T follicular helper cell (primary cell): ENCODE measurements at places on chromosomes 5 and 9.

DNA sequence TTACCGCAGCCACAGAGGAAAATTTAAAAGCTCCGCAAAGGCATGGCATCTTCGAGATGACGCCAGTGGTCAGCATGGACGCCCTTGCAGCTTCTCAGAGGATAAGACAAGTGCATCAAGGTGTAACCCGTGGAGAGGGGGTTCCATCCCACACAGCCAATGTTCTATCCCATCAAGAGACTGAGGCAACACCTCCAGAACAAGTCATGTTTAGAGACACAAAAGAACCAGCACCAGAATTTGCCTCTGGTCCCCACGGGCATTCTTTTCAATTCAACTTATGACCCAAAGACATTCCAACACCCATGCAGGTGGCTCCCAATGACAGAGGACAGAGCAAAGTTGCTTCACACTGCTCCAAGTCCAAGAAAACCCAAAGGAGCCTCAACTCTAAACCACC, 20.7 kb downstream of the ROR2 start:
- no peak for DNase-seq

GRCh38 chr5:153827397-153827796, 211.3 kb downstream of the FAM114A2 start:
- no peak for DNase-seq

DNA sequence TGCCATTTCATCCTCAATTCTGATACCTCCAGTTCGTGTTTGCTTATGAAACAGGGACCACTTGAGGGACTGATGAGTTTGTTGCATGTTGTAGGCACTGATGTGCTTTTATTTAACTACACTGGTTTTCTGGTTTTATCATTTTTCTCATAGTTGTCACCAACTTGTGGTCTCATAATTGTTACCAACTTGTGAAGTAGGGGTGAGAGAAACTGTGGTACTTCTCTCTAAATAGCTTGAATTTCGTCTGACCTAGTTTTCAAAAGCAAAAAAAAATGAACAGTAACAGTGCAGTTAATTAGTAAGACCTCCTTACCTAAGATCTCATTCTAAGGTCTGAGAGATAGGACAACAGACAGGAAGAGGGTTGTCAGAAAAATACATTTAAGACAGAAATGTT, 78.0 kb downstream of the ANXA2R start:
- no peak for DNase-seq

DNA sequence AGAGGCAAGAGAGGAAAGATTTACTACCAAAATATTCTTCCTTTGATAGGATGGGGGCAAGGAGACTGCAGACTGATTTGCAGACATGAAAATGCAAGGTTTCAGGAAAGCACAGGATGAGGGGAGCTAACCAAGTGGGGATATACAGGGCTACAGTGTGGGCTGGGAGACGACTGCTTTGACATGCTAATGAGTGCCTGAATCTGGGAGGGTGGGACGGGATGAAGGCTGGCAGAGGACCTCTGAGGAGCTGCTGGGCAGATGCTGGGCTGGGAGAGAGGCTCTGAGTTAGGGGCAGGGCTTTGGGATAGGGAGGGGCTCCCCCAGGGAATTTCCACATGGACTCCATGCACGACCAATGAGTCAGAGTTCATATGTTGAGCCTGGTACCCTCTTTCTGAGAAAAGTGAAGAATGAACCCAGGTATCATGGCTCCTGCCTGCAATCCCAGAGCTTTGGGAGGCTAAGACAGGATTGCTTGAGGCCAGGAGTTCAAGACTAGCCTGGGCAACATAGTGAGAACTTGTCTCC, 4.9 kb upstream of the CPLX2 start:
- no peak for DNase-seq

DNA sequence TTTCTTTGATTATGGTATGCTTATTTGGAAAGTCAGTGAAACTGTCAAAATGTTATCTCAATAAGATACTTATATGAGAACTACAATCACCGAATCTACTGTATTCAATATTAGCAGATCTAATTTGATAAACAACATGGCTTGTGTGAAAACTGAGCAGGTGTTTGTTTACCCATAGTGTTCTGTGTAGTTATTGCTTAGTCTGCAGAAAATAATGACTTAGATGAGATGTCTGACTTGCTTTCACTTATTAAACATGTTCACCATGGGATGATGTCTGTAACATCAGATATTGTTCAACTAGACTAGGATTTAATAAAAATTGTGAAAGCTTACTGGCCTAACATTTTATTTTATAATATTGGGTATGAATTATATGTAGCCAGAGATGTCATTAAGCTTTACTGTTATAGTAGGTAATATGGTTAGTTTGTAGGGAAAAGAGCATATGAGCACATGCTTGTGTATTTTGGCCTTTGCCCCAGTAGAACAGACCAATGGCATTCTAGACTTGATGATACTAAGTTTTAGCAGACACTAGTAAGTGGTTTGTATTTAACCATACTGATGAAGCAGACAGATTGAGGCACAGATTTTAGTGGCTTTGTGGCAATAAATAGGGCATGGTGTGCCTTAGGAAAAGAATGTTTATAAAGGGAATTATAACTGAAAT, 16.4 kb downstream of the SUB1 start:
- DNase-seq, result no peak

DNA sequence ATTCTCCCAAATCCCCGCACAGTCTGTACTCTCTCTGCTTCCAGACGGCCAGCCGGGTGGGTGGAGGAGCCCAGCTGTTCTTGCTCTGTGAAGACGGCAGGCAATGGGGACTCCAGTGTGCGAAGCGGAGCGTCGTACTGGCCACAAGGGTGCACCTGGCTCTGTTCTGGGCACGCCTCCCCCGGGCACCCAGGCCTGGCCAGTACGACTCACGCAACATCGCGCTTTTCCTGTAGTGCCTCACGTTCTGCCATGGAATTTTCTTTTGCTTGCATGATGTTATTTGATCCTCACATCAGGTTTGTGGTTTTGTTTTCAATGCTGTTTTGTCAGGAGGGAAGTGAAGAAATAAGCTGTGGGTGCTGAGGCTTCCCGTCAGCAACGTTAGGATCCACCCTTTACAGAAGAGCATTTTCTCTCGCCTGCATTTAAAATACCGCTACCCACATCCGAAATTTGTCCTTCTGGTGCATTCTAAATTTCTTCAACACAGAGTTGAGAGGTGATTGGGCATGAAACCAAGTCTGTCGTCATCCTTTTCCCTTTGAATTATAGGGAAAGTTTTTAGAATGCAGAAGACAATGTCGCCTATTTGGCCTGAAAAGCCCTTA, 311.7 kb downstream of the TRIM36 start:
- DNase-seq, result no peak

- DNase-seq, result no peak
Observed at GRCh38 chr9:125549465-125549871, 157.5 kb downstream of the MAPKAP1 start.

DNA sequence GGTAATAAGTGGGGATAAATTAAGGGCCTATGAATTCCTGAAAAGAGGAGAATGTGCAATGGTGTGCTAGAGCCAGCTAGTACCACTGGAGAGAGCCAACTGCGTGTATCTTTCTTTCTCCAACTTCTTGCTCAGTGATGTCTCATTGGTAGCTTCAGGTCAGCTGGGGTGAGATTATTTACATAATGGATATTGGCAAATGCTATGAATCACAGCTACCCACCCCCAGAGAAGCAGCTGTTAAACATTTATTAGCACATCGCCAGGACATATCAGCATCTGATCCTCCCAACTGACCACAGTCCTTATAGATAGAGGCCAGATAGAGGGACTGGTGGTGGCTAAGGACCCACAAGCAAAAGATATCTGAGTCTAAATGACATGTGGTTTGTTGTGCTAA, 421.3 kb downstream of the ACTL7B start:
- no peak for DNase-seq

- DNase-seq, result no peak
Observed at GRCh38 chr5:115423051-115423450, 121.5 kb downstream of the FEM1C start.

GRCh38 chr9:81141961-81142360, 547.4 kb downstream of the TLE1 start:
- DNase-seq, result no peak
